DMS79 treated with DMSO at 0.1 percent for 48 hours (cell line): ENCODE measurements at places on chromosomes 13 and 19.

GRCh38 chr19:55081770-55082019 lies 6.0 kb downstream of the EPS8L1 start:
- no peak for DNase-seq

DNA sequence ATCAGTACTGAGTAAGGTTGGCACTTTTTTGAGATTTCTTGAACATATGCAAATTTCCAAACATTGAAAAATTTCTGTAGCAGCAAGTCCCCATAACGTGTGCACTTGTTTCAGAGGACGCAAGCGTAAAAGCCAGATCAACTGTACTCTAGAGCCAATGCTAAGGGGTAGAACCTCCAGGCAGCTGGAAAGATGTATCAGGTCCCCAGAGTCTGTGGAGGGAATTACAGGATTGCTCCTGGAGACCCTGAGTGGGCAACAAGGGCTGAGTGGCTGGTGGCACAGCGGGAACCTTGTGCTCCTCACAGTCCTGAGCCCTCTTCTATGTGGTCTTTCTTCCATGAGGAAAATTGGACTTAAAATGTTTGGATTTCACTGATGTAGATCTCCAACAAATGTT lies 53.9 kb upstream of the AMER2 start:
- no peak for DNase-seq

DNA sequence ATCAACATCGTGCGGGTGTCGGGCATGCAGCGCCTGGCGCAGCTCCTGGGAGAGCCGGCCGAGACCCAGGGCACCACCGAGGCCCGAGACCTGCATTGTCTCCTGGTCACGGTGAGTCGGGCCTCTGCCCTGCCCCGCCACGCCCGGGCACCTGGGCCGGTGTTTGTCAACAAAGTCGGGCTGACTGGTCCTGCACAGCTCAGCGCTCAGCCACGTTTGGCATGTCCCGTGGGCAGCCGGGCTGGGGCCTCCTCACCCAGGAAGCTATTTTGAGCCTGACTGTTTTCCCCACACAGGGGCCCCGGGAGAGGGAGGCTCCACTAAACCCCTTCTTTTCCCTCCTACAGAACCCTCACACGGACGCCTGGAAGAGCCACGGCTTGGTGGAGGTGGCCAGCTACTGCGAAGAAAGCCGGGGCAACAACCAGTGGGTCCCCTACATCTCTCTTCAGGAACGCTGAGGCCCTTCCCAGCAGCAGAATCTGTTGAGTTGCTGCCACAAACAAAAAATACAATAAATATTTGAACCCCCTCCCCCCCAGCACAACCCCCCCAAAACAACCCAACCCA lies 1.3 kb downstream of the GADD45B start:
- DNase-seq, result no peak

DNA sequence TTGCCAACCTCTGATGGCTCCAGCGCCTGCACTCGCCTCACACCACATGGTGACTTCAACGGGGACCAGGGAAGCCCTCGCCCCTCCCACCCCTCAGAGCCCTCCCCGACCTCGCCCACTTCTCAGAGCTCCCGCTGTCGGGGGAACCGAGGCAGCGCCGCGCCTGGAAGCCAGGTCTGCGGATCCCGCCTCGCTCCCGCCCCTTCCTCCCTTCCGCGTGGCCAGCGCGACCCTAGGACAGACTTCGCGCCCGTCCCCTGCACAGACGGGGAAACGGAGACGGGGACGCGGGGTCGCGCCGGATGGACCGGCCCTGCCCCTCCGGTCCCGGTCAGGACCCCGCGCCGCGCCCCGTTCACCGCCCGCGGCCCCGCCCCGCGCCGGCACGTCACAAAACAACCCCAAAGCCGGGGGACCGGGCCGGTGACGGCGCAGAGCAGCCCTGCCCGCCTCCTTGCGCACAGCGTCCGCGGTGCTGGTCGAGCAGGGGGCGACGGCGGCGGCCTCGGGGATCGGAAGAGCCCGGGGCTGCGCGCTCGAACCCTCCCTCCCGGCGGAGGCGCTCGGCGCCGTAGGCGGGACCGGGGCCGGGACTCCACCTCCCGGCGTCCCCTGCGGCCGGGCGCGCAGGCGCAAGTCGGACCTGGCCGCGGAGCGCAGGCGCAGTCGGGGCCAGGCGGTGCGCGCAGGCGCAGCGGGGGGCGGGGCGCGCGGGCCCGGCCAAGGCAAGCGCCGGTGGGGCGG lies 379 bp upstream of the CDC34 start:
- DNase-seq, result peak; percentile 68

GRCh38 chr13:71493189-71493588 lies 373.8 kb downstream of the DACH1 start:
- DNase-seq, result no peak

DNA sequence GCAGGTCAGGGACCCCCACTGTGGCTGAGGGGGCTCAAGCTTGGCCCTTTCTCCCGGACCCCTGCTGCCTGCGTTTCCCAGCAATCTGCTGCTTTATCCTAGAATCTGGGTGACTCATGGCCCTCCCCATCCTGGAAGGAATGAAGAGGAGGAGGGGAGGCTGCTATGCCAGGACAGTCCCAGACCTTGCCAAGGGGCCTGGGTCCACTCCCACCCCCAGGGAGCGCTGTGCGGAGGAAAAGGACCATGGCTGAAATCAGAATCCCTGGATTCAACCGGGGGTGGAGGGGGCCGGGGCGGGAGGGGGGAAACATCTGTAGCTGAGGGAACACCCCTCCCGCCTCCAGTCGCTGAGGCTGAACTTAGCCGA lies 20.5 kb downstream of the ZNF114 start:
- DNase-seq, result no peak
